ENCODE measurements at places on chromosomes 5 and 9.

GRCh38 chr5:168316139-168316578 lies 24.7 kb downstream of the WWC1 start:
- no peak for DNase-seq

GRCh38 chr9:129191234-129191633 lies 13.2 kb upstream of the IER5L start:
- DNase-seq: no peak

GRCh38 chr5:37893434-37894134 lies 53.7 kb upstream of the GDNF start:
- DNase-seq: no peak

GRCh38 chr9:130042885-130043653 lies at the start of gene FNBP1:
FNBP1 (minus strand) TSS chr9:130043189; CDS start chr9:130042975, 214 bp downstream.
- DNase-seq: no peak

DNA sequence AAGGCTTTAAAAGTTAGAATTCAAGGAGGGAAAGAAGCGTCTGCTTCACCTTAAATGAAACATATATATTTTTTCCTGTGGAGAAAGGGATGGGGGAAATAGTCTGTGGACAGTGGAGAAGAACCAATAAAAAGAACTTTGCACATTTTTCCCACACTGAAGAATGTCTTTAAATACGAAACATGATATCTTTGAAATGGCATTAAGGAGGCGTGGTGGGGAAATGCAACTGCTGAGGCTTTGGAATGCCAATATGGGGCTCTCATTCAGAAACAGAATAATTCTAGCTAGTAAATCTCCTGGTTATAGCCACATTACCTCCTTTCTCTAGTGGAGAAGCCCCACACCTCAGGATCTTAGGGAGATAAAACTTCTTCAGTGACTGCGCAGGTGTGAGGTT lies 46.8 kb downstream of the TNC start:
- DNase-seq: no peak

DNA sequence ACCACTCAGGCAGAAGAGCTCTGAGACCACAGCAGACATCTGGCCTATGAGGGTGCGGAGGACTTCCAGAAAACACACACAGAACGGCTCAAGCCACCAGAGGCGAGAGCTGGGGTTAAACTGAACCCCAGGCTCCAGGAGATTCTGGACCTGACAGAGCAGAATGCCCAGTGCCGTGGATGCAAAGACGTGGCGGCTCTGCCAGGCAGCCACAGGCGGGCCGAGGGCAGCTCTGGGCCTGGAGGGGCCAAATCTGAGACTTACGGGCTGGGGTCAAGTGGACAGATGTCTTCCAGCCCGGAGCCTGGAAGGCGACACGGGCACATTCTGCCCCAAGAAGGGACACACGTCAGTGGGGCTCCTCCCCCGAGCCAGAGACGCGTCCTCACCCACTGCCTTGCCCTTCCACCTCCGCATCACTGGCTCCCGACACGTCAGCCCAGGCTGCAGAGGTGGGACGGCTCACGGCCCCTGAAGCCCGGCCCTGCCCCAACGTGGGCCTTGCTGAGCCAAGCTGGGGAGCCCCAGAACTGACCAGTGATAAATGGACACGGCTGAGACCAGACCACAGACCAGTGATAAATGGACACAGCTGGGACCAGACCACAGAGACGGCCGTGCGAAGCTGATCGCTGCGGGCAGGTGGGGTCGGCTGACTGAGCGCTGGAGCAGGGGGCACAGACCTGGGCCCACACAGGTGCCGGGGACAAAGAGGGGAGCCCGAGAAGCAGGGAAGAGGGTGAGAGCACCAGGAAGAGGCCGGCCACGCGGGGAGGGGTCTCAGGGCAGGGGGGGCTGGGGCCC lies 40.9 kb upstream of the NSMF start:
- DNase-seq: no peak

- DNase-seq: no peak
These were observed 1.4 kb upstream of the SLC36A2 start for GRCh38 chr5:151348789-151349188.

Data from NCI-H524 treated with DMSO at 0.1 percent for 48 hours (cell line).